Activated naive CD4-positive, alpha-beta T cell (primary cell): ENCODE measurements at places on chromosomes 6 and 20.

- no peak for DNase-seq
Measured at GRCh38 chr6:37039958-37040357, 34.5 kb downstream of the FGD2 start.

GRCh38 chr20:32535953-32536823 is 48.9 kb downstream of the NOL4L start:
- no peak for DNase-seq

DNA sequence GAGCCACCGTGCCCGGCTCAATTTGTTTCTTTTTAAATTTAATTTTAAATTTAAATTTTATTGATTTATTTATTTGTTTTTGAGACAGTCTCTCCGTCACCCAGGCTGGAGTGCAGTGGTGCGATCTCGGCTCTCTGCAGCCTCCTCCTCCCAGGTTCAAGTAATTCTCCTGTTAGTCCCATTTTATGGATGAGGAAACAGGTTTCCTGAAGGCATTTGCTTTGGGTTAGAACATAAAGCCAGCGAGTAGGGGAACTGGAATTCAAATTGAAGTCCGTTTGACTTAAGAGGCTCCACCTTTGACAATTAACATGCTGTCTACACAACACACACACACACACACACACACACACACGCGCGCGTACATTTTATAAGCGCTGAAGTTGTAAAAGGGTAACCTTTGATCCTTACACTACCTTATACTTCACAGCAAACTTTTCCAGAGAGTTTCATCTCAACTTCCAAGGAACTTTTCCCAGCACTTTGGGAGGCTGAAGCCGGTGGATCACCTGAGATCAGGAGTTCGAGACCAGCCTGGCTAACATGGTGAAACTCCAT is 232.0 kb downstream of the BCAS1 start:
- DNase-seq, result no peak

- no peak for DNase-seq
Measured at GRCh38 chr6:94845742-94846141, 731.6 kb upstream of the MANEA start.

- no peak for DNase-seq
Measured at GRCh38 chr20:14036567-14036966, 41.3 kb downstream of the MACROD2 start.
